Breast epithelium (tissue), 4 donors: ENCODE measurements at places on chromosomes 2 and 18. TPM values are rescaled to one million over a fixed set of nuclear protein-coding genes. Genes with fewer than 3 reads are reported as not detected.

- DNase-seq = no peak
- no peaks in the 10 kb centered on the region for H3K4me1 ChIP-seq
- no peaks in the 10 kb centered on the region for H3K27me3 ChIP-seq
Measured at GRCh38 chr2:106139238-106139935, 54.7 kb downstream of the UXS1 start.

- no peak overlapping the region for H3K4me3 ChIP-seq
- H3K27me3 ChIP-seq = no peaks in the 10 kb centered on the region
- no peaks in the 10 kb centered on the region for H3K36me3 ChIP-seq
- no peak for DNase-seq
Measured at GRCh38 chr18:63040788-63041410, 278.7 kb downstream of the BCL2 start.

- no peak overlapping the region for H3K4me3 ChIP-seq
- H3K27me3 ChIP-seq = no peaks in the 10 kb centered on the region
- no peaks in the 10 kb centered on the region for H3K4me1 ChIP-seq
- no peak overlapping the region for H3K27ac ChIP-seq
- no peaks in the 10 kb centered on the region for H3K36me3 ChIP-seq
Measured at GRCh38 chr2:68579689-68580088, 63.7 kb upstream of the PROKR1 start.

The PROC gene
- not detected for total RNA-seq

DNA sequence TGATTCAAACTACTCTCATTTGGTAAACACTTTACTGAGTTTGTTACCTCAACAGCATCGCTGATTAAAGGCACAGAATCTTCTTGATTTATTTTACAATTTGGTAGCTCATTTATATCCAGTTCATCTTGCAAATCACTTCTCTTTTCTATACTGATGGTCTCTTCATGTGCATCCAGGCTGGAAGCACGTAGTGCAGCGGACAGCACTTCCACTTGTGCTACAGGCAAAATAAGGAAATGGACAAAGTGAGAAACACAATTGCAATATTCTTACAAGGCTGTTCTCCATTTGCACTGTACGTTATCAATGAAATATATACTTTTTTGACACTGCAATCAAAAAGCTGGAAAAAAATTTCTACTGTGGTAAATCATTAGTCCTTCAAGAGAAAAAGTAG, 51.0 kb downstream of the PPP4R1 start:
- no peak overlapping the region for H3K27ac ChIP-seq
- no peaks in the 10 kb centered on the region for H3K36me3 ChIP-seq
- H3K4me3 ChIP-seq = no peak overlapping the region
- no peaks in the 10 kb centered on the region for H3K4me1 ChIP-seq

The ANKAR gene
- 22.1 TPM for total RNA-seq

- no peaks in the 10 kb centered on the region for H3K36me3 ChIP-seq
- DNase-seq = no peak
- no peak overlapping the region for H3K4me3 ChIP-seq
Measured at GRCh38 chr2:221590861-221591365, 18.8 kb upstream of the EPHA4 start.

DNA sequence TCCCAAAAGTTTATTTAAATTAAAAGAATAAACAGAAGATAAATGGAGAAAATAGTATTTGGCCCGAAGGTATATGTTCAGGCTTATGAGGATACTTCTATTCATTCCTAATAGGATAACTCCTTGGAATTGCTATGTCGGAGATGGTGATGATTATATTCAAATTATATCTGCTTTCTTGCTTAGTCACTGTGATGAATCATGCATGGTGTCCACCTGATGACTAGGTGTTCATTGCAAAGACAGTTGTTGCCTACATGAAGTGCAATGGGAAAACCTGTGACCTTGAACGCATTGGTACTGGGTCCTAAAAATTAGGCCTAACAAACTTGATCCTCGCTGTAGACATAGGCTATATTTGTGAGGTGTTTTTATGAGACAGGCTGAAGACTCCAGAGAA, 617.3 kb upstream of the ZEB2 start:
- no peak overlapping the region for H3K27ac ChIP-seq
- H3K36me3 ChIP-seq = no peaks in the 10 kb centered on the region
- H3K27me3 ChIP-seq = no peaks in the 10 kb centered on the region
- no peak for DNase-seq
- H3K4me3 ChIP-seq = no peak overlapping the region

DNA sequence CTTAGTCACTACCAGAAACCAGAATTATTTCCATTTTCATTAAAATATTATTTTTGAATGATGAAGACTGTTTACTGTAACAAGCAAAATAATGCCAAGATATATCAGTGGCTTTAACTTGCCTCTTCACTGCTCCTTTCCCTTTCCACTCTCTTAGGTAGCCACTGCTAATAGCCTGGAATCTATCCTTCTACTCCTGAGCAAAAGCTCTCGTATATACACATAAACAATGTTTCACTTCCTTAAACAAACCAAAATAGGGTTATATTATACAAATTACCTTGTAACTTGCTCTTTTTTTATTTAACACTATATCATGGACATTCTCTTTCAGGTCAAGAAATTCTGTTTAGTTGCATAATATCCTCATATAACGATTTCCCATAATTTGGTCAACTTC, 20.8 kb downstream of the IMMT start:
- no peak overlapping the region for H3K27ac ChIP-seq
- no peaks in the 10 kb centered on the region for H3K4me1 ChIP-seq
- no peak for DNase-seq
- H3K27me3 ChIP-seq = no peaks in the 10 kb centered on the region

- H3K4me1 ChIP-seq = no peaks in the 10 kb centered on the region
- H3K27ac ChIP-seq = no peak overlapping the region
- DNase-seq = no peak
- H3K36me3 ChIP-seq = no peaks in the 10 kb centered on the region
Measured at GRCh38 chr18:34990597-34990996, 50.6 kb upstream of the MAPRE2 start.

- DNase-seq = no peak
- no peaks in the 10 kb centered on the region for H3K36me3 ChIP-seq
- H3K27me3 ChIP-seq = no peaks in the 10 kb centered on the region
- H3K4me3 ChIP-seq = no peak overlapping the region
Measured at GRCh38 chr2:175195012-175195411, 13.5 kb upstream of the ATP5MC3 start.

- peak overlapping the region; percentile 39 for H3K4me3 ChIP-seq
- no peaks in the 10 kb centered on the region for H3K36me3 ChIP-seq
- H3K4me1 ChIP-seq = peaks cover 49% of the 10 kb centered on the region
- peak overlapping the region; percentile 77 for H3K27ac ChIP-seq
- no peaks in the 10 kb centered on the region for H3K27me3 ChIP-seq
Measured at GRCh38 chr18:48929941-48930713, 20.6 kb downstream of the SMAD7 start.

The NEU2 gene
- total RNA-seq = not detected

The IL1F10 gene
- total RNA-seq = not detected

The SLC38A11 gene
- 2.2 TPM for total RNA-seq

GRCh38 chr2:208172125-208172524, 8.7 kb upstream of the CRYGA start:
- no peaks in the 10 kb centered on the region for H3K36me3 ChIP-seq
- H3K4me1 ChIP-seq = no peaks in the 10 kb centered on the region
- no peak overlapping the region for H3K4me3 ChIP-seq
- DNase-seq = no peak
- H3K27ac ChIP-seq = no peak overlapping the region

The MGAT4A gene
- 28.6 TPM for total RNA-seq

- H3K27ac ChIP-seq = no peak overlapping the region
- no peak overlapping the region for H3K4me3 ChIP-seq
Measured at GRCh38 chr18:7559709-7560319, 7.3 kb upstream of the PTPRM start.

GRCh38 chr2:65630643-65631042, 198.2 kb upstream of the SPRED2 start:
- H3K4me3 ChIP-seq = no peak overlapping the region
- H3K4me1 ChIP-seq = no peaks in the 10 kb centered on the region
- H3K27ac ChIP-seq = no peak overlapping the region
- no peaks in the 10 kb centered on the region for H3K27me3 ChIP-seq
- no peaks in the 10 kb centered on the region for H3K36me3 ChIP-seq
- DNase-seq = no peak

GRCh38 chr2:19607931-19608771, 249.7 kb upstream of the OSR1 start:
- H3K4me1 ChIP-seq = no peaks in the 10 kb centered on the region
- no peak overlapping the region for H3K4me3 ChIP-seq
- no peaks in the 10 kb centered on the region for H3K27me3 ChIP-seq
- no peak for DNase-seq

DNA sequence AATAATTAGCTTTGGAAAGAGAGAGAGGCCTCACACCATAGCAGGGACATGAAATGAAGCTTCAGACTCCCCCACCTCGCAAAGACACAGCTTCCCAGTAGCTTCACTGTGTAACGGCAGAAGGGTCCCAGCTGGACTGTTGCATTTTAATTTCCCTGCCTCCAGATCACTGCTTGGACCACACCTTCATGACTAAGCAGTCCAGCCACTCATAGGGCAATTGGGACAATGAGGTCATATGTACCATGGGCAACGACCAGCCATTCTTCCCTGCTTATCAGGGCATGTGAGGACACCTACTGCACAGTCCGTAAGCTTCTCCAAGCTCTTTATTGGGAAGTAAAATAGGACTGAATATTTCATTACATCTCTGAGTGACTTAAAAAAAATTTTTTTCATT, 183.0 kb downstream of the MREG start:
- H3K4me3 ChIP-seq = no peak overlapping the region
- no peak overlapping the region for H3K27ac ChIP-seq
- no peaks in the 10 kb centered on the region for H3K27me3 ChIP-seq
- no peaks in the 10 kb centered on the region for H3K4me1 ChIP-seq

GRCh38 chr2:142694282-142694681, 183.2 kb upstream of the KYNU start:
- no peaks in the 10 kb centered on the region for H3K27me3 ChIP-seq
- no peaks in the 10 kb centered on the region for H3K4me1 ChIP-seq
- H3K36me3 ChIP-seq = no peaks in the 10 kb centered on the region

The TCF4 gene
- total RNA-seq = 79.6 TPM

The WIPF1 gene
- total RNA-seq = 17.6 TPM
